ENCODE measurements at places on chromosomes 3 and 15.

DNA sequence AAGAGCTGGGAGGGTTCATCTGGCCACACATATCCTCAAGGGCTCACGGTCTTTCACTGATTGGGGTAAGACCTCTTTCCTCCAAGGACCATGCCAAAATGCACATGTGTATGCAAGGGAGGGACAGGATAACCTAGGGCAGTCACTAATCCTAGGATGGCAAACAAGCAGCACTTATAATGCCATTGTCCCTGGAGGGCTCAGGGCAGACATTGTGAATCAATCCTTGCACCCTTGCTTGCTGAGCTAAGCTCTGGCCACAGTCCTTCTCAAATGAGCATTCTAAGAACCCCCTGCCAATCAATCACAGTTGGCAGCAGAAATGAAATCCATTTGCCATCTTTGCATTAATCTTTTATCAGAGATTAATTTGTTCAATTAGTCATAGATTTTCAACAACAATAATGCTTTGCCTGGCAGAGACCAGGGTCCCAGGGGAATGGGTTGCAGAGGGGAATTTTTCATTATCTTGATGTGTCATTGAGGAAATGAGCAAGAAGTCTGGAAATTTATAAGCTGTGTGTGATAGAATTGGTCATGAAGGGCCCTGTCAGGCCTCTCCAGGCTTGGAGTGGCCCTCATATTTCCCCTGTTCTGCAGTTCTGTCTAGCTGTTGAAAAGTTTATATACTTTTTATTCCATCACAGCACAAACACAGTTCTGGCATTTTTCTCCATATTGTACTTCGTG, 57.2 kb upstream of the KY start:
- peak; percentile 14 for DNase-seq

- no peak for DNase-seq
These were observed 235.3 kb downstream of the ARRDC4 start for GRCh38 chr15:98195796-98196195.

- DNase-seq, result no peak
These were observed 275.2 kb upstream of the KCNMB2 start for GRCh38 chr3:178260887-178261565.

GRCh38 chr3:42148982-42149432, 57.9 kb downstream of the TRAK1 start:
- peak; percentile 88 for DNase-seq

DNA sequence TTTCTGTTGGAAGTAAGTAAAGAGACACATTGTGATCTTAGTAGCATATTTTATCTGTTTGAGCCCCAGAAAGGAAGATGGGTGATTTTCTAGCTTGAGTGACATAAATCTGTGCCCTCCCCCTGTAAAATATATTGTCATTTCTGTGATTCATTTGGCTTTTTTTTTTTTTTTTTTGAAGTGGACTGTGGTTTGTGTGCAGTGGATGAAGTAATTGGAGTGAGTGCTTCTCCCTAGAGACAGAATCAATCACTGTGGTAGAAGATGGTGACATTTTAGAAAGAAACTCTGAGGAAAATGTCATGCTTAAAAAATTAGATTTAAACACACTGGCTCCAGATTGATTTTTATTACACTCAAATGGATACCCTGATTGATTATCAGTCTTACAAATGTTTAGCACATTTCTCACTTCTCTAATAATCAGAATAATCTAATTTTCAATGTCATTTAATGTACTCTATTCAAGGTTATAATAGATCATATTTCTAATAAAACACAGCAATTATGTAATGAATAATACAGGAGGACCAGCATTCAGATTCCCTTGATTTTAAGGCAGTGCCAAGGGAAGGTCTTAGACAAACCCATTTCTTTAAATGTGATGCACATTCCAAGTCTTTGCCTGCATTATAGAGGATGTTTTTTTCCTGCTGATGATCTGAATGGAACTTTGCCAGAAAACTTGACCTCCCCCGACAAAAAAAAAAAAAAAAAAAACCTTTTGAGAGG, 116.6 kb downstream of the TOP2B start:
- peak; percentile 44 for DNase-seq
